ENCODE measurements at places on chromosomes 1 and 21. TPM values are rescaled to one million over a fixed set of nuclear protein-coding genes. Genes with fewer than 3 reads are reported as not detected.

- no peak for DNase-seq
These were observed 9.1 kb upstream of the ARTN start for GRCh38 chr1:43924516-43924915.

- no peak for DNase-seq
These were observed 496.9 kb upstream of the CAMK1G start for GRCh38 chr1:209086486-209087192.

GRCh38 chr1:163241746-163242145 is 39.0 kb upstream of the RGS5 start:
- no peak for DNase-seq

DNA sequence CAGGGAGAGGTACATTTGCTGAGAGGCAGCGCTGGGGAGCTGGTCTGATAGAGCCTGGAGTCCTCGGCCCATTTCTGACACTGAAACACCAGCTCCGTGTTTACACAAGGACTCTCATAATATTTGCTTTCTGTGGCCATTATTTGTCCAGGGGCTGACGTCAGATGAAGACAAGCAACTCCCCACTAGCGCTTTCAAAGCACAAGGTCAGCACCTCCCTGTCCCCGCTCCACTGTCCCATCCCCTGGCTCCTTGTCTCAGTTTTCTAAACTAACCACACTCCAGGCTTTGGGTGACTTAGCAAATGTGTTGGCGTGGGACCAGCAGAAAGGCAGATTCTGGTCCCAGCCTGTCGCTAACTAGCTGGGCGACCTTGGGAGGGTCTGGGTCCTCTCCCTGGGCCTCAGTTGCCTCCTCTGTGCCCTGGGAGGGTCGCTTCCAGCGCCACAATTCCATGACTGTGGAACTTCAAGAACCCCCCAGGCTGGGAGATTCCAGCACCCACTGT is 37.4 kb upstream of the ZBTB40 start:
- DNase-seq, result no peak

DNA sequence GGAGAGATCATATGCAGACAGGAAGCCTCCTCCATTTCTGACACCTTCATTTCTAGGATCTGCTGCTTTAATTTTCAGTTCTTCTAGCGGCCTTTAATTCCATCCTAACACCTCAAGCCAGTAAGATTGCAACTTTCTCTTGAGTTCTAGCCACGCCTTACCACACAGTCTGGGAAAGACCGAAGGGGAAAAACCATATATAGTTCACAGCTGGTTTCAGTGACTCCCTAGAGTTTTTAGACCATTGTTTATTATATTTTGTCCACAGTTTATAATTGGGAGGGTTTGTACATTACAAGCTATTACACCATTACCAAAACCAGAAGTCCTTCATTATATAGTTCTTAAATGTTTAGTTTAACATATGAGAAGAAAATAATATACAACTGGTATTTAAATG is 37.5 kb downstream of the DPH5 start:
- DNase-seq, result no peak

- DNase-seq, result no peak
These were observed 41.0 kb downstream of the NRIP1 start for GRCh38 chr21:15023776-15024175.

DNA sequence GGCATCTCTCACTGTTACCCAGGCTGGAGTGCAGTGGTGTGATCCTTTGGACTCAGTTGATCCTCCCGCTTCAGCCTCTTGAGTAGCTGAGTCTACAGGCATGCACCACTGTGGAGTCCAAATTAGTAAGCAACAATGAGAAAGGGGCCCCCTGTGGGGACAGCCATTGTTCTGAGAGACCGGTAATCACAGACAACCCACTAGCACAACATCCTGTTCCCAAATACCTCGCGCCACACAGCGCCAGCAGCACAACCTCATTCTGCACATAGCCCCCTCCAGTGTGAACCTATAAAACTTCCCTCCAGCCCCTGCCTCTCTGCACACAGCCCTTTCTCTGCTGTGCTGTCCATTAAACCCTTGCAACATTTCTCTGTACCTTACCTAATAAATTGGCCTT is 226.4 kb downstream of the DYRK1A start:
- no peak for DNase-seq

DNA sequence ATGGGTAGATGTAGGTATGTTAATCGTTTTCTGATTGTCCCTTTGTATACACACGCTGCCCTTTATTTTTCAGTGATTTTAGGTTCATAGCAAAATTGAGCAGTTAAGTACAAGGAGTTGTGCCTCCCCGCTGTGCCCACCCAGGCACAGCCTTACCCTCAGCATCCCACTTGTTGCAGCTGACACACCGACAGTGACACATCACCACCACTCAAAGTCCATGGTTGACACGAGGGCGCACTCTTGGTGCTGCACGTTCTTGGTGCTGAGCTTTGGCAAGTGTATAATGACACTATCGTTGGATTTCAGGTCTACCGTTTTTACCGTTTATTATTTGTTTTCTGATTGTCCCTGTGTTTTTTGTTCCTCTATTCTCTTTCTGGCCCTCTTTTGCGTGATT is 15.6 kb downstream of the C1orf159 start:
- DNase-seq, result no peak

- DNase-seq, result no peak
These were observed 56.4 kb downstream of the AHCTF1 start for GRCh38 chr1:246875041-246876026.

DNA sequence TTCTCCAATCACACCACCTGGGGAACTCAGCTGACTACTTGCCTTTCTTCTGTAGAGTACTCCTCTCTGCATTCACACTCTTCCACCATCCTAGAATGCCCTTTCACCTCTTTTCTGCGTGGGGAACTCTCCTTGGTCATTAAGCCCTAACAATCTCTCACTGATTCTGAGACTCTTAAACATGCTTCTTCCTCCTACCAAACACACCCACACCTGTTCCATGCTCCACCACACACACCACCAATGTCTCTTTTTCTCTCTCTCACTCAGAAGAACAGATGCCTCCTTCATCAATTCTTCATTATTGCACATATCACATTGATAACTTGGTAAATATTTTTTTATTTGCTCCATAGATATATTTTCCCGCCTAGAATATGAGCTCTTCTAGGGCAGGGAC is 53.6 kb downstream of the WARS2 start:
- no peak for DNase-seq

EXO1 gene
- total RNA-seq, result 2.3 TPM

- DNase-seq, result no peak
These were observed 37.7 kb downstream of the SYF2 start for GRCh38 chr1:25194572-25195020.

PRKAA2 gene
- not detected for total RNA-seq

LCE1C gene
- total RNA-seq, result not detected

ZMYND12 gene
- 0.56 TPM for total RNA-seq

- no peak for DNase-seq
These were observed 149.7 kb downstream of the LYPLAL1 start for GRCh38 chr1:219323426-219323825.

DNA sequence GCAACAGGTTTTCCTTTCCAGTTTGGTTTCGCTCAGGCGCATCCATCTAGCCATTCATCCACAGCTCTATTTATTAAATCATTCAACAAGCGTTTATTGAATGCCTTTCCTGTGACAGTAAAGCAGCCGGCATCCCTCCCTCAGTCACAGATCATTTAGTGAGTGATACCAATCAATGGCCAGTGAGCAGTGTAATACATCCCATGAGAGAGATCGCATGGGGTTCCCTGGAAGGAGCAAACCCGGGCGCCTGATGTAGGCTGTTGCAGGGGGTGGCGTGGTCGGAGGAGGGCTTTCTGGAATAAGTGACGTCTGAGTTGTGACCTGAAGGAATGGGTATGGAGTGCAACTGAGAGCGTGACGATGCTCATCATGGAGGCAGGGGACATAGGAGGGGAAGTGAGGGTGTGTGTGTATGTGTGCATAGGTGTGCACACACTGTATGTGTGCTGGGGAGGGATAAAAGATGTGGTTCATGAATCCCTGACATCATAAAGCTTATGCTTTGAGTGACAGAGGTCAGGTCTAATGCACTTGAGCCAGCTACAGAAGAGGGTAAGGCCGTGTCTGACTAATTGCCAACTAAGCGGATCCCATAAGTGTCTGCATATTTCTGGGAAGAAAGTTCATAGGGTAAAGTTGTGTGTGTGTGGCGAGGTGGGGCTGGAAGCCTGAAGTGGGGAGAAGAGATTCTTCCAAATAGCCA is 6.6 kb downstream of the FCMR start:
- DNase-seq, result no peak

- DNase-seq, result peak; percentile 39
These were observed 86.3 kb downstream of the VWA5B1 start for GRCh38 chr1:20376880-20377494.

- no peak for DNase-seq
These were observed 64.1 kb downstream of the TIAM1 start for GRCh38 chr21:31279986-31280385.

DNA sequence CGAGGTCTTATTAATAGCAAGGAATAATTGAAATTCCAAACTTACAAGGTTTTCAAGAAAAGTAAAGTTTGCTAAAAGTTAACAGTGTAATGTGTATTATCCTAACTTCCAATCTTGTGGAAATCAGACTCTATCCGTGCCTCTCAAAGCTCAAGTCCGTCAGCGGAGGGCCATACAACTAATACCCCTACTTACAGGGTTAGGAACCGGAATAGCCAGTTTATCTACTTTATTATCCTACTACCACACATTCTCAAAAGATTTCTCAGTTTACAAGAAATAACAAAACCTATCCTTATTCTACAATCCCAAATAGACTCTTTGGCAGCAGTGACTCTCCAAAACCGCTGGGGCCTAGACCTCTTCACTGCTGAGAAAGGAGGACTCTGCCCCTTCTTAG is 457.8 kb downstream of the PTPRC start:
- no peak for DNase-seq

DNA sequence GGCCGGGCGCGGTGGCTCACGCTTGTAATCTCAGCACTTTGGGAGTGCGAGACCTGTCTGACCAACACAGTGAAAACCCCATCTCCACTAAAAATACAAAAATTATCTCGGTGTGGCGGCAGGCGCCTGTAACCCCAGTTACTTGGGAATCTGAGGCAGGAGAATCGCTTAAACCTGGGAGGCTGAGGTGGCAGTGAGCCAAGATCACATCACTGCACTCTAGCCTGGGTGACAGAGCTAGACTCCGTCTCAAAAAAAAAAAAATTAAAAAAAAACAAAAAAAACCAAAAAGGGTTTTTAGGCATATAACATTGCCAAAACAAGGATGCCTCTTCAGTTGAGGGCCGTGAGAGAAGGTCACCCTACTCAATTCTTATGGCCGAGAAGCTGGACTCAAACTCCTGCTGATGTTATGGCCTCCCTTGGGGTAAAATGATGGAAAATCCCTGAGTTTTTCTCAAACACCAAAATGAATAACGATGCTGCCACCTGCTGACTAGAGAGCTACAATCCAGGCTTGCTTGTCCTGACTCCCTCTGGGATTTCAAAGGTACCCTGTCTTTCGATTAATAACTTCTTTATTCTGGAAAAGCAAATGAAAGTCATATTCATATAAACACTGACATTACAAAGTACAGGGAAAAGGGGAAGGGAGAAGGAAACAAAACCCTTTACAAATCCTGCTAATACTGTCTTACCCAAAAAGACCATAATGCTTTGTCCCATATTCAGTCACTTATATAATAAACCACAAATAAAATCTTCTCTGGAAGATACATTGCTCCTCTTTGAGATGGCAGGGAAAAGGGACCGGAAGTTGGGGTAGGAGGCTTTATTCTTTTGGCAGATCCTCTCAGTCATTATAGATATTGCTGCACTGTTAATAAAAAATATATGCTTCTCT is 10.7 kb downstream of the RAB42 start:
- no peak for DNase-seq

DNA sequence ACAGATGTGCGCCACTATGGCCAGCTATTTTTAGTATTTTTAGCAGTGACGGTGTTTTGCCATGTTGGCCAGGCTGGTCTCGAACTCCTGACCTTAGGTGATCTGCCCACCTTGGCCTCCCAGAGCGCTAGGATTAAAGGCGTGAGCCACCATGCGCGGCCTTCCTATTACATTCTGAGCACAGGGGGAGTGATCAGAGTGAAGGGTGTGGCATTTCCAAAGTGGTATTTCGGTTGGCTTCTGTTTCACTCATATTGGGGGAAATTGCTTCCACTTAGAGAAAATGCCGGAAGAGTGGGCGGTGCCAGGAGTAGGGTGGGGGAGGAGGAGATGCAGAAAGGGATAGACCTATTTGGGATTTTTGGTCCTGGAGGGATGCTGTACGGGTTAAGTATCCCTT is 4.3 kb downstream of the PIK3CD start:
- no peak for DNase-seq

DNA sequence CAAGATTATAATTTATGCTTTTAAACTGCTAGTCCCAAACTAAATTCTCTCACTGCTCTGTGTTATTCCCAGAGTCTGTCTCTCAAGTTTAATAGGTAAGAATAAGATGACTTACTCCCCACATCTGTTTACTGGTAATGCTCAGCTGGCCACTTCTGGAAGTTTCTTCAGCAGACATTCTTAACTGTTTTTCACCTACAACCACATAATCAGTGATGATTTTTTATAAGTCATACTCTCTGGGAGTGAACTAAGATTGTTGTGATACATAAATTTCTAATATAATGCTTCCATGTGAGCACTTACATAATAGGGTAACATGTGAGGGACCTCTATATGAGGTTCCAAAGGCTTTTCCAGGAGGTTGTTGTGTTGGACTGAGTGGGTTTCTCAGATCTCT is 8.7 kb downstream of the SLAMF7 start:
- no peak for DNase-seq

GRCh38 chr21:42160111-42160721 is 58.7 kb upstream of the ABCG1 start:
- no peak for DNase-seq

GRCh38 chr1:113003751-113004690 is 48.0 kb upstream of the SLC16A1 start:
- DNase-seq, result no peak

CFAP126 gene
- total RNA-seq, result not detected

DNA sequence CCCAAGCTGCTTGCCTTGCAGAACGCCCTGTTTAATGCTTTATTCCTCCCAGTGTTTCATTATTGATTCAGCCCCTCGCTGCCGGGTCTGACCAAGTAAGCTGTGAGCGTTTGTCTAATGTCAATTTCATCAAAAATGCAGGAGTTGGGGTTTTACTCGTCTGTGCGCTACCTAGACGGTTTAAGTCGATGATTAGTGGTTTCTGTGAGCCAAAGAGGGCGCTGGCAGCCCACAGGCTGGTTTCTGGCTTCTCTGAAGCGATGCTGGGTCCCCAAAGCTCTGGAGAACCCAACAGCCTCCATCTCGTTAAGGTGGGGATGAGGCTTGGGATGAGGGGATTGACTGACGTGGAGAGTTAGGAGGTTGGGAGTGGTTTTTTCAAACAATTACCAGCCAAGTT is 102.9 kb downstream of the SYF2 start:
- no peak for DNase-seq

CELA2B gene
- not detected for total RNA-seq

GRCh38 chr21:43312011-43312410 is 114.9 kb downstream of the SIK1 start:
- DNase-seq, result no peak

LY9 gene
- 63.6 TPM for total RNA-seq

DNA sequence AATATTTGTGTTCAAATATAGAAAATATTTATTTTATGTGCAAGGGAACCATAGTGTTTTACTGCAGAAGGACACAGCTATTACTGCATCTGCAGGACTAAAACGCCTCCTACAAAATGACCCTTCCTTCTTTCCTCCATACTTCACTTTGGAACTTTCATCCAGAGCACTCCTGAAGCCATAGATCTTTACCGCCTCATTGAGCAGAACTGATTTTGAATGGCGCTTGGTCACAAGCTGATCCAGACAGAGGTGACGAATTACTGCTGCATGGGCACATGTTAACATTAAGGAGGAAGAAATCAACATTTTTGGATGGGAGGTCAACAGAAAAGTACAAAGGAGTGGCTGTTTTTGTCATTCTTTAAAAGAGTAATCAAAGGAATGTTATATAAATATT is 931.6 kb downstream of the NCAM2 start:
- no peak for DNase-seq
